SJCRH30 (cell line): ENCODE measurements at places on chromosomes 7 and 10. TPM values are rescaled to one million over a fixed set of nuclear protein-coding genes. Genes with fewer than 3 reads are reported as not detected.

ABCB4 gene
- total RNA-seq = 0.06 and 0.13 TPM in 2 replicates

SLC26A5 gene
- total RNA-seq = not detected in 2 replicates

CALHM2 gene
- total RNA-seq = 34.8 and 35.0 TPM in 2 replicates

SRRT gene
- 140 and 156 TPM in 2 replicates for total RNA-seq

SYCE1 gene
- 0.16 TPM in 1 of 2 replicates, not detected in the other for total RNA-seq

C10orf143 gene
- 0.18 and 0.46 TPM in 2 replicates for total RNA-seq

CRHR2 gene
- total RNA-seq = not detected in 2 replicates

DKK1 gene
- total RNA-seq = 0.38 and 0.56 TPM in 2 replicates

SMKR1 gene
- not detected in 2 replicates for total RNA-seq

ASB10 gene
- not detected in 2 replicates for total RNA-seq

NXPH1 gene
- total RNA-seq = not detected in 2 replicates

PLA2G12B gene
- not detected in 2 replicates for total RNA-seq

SH2D4B gene
- not detected in 2 replicates for total RNA-seq

GRCh38 chr10:96360766-96361165 lies 2.0 kb upstream of the OPALIN start:
- no peaks in the 10 kb centered on the region for H3K36me3 ChIP-seq
- H3K4me3 ChIP-seq = no peak overlapping the region
- H3K4me1 ChIP-seq = no peaks in the 10 kb centered on the region
- no peaks in the 10 kb centered on the region for H3K27me3 ChIP-seq
- DNase-seq = no peak

- H3K4me3 ChIP-seq = no peak overlapping the region
- peaks cover 10% of the 10 kb centered on the region; the same call in 1 of the 2 replicates for H3K4me1 ChIP-seq
- H3K27ac ChIP-seq = no peak overlapping the region
- no peaks in the 10 kb centered on the region for H3K27me3 ChIP-seq
These were observed 4.9 kb downstream of the TRDMT1 start for GRCh38 chr10:17196573-17196972.

- H3K27me3 ChIP-seq = no peaks in the 10 kb centered on the region
- H3K27ac ChIP-seq = no peak overlapping the region
- no peak for DNase-seq
These were observed 742.3 kb downstream of the TYW1 start for GRCh38 chr7:67738958-67739357.

DNA sequence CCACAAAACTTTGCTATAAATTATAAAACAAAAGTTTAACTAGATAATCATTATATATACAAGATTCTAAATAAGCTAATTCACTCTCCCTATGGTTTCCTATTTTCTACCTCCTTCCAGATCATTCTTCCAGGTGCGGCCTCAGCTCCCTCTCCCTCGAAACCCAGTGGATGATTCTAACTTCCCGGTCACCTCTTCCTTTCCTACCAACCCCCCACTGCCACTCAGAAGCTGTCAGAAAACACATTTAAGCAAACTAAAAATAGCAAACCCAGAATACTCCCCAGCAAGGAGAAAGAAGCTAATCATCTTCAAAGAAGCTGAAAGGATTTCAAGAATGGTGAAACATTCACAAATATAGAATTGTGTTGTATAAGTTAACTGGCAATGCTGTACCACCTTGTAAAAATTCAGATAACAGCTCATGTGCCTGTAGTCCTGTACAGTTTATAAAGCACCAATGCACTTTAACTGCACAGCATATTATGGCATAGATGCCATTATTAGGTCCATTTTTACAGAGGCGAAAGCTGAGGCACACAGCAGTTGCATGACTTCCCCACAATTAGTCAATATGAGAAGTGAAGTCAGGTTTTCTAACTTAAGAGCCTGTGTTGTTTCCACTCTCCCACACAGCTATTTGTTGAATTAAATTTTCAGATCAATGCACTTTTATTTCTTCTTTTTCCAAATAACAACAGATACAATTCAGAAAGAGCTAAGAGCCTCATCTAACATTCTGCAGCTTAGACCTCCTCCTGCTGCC lies 13.7 kb upstream of the DNTT start:
- H3K4me3 ChIP-seq = no peak overlapping the region
- no peak overlapping the region for H3K27ac ChIP-seq
- H3K4me1 ChIP-seq = no peaks in the 10 kb centered on the region
- no peaks in the 10 kb centered on the region for H3K36me3 ChIP-seq
- no peaks in the 10 kb centered on the region for H3K27me3 ChIP-seq
- DNase-seq = no peak

DNA sequence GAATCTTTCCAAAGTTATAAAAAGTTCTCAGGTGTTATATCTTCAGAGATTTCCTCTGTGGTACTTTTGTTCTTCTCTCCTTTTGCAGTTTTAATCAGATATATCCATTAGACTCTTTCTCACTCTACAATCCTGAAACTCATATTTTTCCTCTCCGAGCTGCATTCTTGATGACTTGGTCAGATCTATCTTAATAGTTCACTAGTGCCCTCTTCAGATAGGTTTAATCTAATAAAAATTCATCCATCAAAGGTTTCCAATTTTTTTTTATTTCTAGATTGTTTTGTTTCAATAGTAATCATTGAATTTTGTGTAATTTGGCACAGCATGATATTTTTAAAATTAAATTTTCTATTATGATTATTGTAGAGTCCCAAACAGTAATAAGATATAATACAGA lies 21.8 kb upstream of the DGKB start:
- no peak overlapping the region for H3K27ac ChIP-seq
- H3K4me3 ChIP-seq = no peak overlapping the region
- H3K36me3 ChIP-seq = no peaks in the 10 kb centered on the region
- H3K27me3 ChIP-seq = no peaks in the 10 kb centered on the region
- no peaks in the 10 kb centered on the region for H3K4me1 ChIP-seq

GRCh38 chr10:79431428-79431827 lies 14.0 kb downstream of the ZCCHC24 start:
- H3K27ac ChIP-seq = no peak overlapping the region
- H3K36me3 ChIP-seq = peaks cover 78% of the 10 kb centered on the region
- peaks cover 25% of the 10 kb centered on the region for H3K4me1 ChIP-seq
- no peak overlapping the region for H3K4me3 ChIP-seq

- H3K27ac ChIP-seq = no peak overlapping the region
- H3K36me3 ChIP-seq = no peaks in the 10 kb centered on the region
- DNase-seq = no peak
- H3K4me3 ChIP-seq = no peak overlapping the region
These were observed 41.4 kb downstream of the LAMB4 start for GRCh38 chr7:108088729-108089128.

- no peak overlapping the region for H3K27ac ChIP-seq
- no peaks in the 10 kb centered on the region for H3K36me3 ChIP-seq
- no peak for DNase-seq
These were observed 108.2 kb upstream of the MKLN1 start for GRCh38 chr7:131219312-131220041.

DNA sequence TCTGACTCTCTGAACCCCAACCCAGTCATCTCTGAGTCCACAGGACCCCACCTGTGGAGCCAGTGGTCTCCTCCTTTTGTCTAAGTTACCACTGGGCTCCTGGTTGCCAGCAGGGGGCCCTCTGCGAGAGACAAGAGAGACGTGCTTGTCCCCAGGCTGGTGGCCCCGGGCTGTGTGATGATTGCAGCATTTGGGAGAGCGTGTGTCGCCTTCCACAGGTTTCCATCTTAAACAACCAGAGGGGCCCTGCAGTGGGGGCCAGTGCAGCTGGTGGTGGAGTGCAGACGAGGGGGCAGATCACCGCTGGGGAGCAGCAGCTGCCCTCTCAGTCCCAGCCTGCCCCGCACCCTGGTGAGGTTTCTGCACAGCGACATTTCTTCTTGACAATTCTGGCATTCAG lies 122.4 kb upstream of the PPP2R2D start:
- no peaks in the 10 kb centered on the region for H3K36me3 ChIP-seq
- no peaks in the 10 kb centered on the region for H3K4me1 ChIP-seq
- H3K27me3 ChIP-seq = no peaks in the 10 kb centered on the region

DNA sequence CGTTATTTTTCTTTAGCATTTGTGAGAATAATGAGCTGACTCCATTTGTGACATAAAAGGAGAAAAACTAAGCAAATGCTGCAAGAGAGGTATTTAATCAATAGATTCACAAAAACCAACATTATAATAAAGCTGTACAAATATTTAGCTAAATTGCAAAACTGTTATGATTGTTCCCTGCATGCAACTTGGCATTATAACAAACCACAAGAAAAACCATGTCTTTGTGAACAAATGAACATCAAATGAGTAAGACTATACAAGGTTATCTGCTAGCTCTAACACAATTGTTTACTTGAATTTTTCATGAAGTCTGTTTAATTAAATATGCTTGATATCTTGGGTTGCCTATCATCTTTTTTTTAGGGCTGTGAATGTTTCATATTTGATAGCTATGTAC lies 50.8 kb upstream of the PPP1R9A start:
- no peak for DNase-seq
- H3K4me3 ChIP-seq = no peak overlapping the region
- H3K27me3 ChIP-seq = no peaks in the 10 kb centered on the region
- H3K36me3 ChIP-seq = no peaks in the 10 kb centered on the region
- H3K4me1 ChIP-seq = no peaks in the 10 kb centered on the region

GRCh38 chr7:158840604-158841003 lies 11.3 kb upstream of the ESYT2 start:
- 0 out of 2 replicates have a peak, but pooled peaks cover 3% of the 10 kb centered on the region for H3K36me3 ChIP-seq
- no peaks in the 10 kb centered on the region for H3K4me1 ChIP-seq
- no peak overlapping the region for H3K4me3 ChIP-seq
- no peak overlapping the region for H3K27ac ChIP-seq
- DNase-seq = no peak
- no peaks in the 10 kb centered on the region for H3K27me3 ChIP-seq

- DNase-seq = no peak
- H3K4me3 ChIP-seq = no peak overlapping the region
- H3K27ac ChIP-seq = no peak overlapping the region
- no peaks in the 10 kb centered on the region for H3K4me1 ChIP-seq
- H3K27me3 ChIP-seq = no peaks in the 10 kb centered on the region
- H3K36me3 ChIP-seq = no peaks in the 10 kb centered on the region
These were observed 69.2 kb upstream of the SLC39A12 start for GRCh38 chr10:17882557-17882956.

- no peak overlapping the region for H3K27ac ChIP-seq
These were observed 140.0 kb downstream of the DGKB start for GRCh38 chr7:14762561-14762960.

- H3K36me3 ChIP-seq = peaks cover 58% of the 10 kb centered on the region
- H3K4me1 ChIP-seq = no peaks in the 10 kb centered on the region
- H3K27ac ChIP-seq = no peak overlapping the region
- no peaks in the 10 kb centered on the region for H3K27me3 ChIP-seq
- DNase-seq = peak; percentile 80
These were observed 86.1 kb upstream of the DNAJB6 start for GRCh38 chr7:157250605-157251228.

- no peak for DNase-seq
- no peaks in the 10 kb centered on the region for H3K36me3 ChIP-seq
- H3K27me3 ChIP-seq = 0 out of 2 replicates have a peak, but pooled peaks cover 4% of the 10 kb centered on the region
- H3K27ac ChIP-seq = no peak overlapping the region
These were observed 83.1 kb upstream of the SORCS3 start for GRCh38 chr10:104557966-104558365.

DNA sequence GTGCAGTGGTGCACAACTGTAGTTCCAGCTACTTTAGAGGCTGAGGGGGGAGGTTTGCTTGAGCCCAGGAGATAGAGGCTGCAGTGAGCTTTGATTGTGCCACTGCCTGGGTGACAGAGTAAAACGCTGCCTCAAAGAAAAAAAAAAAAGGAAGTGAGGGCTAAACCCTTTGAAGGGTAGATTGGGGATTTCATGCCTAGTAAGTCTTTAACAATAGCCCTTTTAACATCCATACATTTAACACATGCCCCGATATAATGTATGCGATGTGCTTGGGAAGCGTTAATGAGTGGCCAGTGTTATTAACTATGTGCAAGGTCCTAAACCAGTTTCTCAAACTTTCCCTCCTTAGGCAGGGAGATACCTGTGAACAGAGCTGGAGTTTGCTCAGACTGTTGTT lies 229.2 kb upstream of the HPS1 start:
- peaks cover 26% of the 10 kb centered on the region for H3K4me1 ChIP-seq
- H3K4me3 ChIP-seq = no peak overlapping the region
- no peaks in the 10 kb centered on the region for H3K27me3 ChIP-seq
- no peaks in the 10 kb centered on the region for H3K36me3 ChIP-seq
- no peak overlapping the region for H3K27ac ChIP-seq

GRCh38 chr10:91636892-91637291 lies 4.0 kb upstream of the PPP1R3C start:
- H3K36me3 ChIP-seq = no peaks in the 10 kb centered on the region
- H3K4me3 ChIP-seq = no peak overlapping the region
- DNase-seq = no peak
- H3K4me1 ChIP-seq = no peaks in the 10 kb centered on the region
- H3K27me3 ChIP-seq = no peaks in the 10 kb centered on the region
- H3K27ac ChIP-seq = no peak overlapping the region

- H3K36me3 ChIP-seq = no peaks in the 10 kb centered on the region
- H3K4me3 ChIP-seq = no peak overlapping the region
- H3K4me1 ChIP-seq = peaks cover 1% of the 10 kb centered on the region; the same call in 1 of the 2 replicates
- H3K27me3 ChIP-seq = no peaks in the 10 kb centered on the region
These were observed 189.2 kb downstream of the THSD7A start for GRCh38 chr7:11642841-11643240.

- no peak overlapping the region for H3K27ac ChIP-seq
- no peak for DNase-seq
- no peaks in the 10 kb centered on the region for H3K27me3 ChIP-seq
- H3K4me1 ChIP-seq = no peaks in the 10 kb centered on the region
These were observed 118.7 kb downstream of the SLIT1 start for GRCh38 chr10:97066877-97067555.

DNA sequence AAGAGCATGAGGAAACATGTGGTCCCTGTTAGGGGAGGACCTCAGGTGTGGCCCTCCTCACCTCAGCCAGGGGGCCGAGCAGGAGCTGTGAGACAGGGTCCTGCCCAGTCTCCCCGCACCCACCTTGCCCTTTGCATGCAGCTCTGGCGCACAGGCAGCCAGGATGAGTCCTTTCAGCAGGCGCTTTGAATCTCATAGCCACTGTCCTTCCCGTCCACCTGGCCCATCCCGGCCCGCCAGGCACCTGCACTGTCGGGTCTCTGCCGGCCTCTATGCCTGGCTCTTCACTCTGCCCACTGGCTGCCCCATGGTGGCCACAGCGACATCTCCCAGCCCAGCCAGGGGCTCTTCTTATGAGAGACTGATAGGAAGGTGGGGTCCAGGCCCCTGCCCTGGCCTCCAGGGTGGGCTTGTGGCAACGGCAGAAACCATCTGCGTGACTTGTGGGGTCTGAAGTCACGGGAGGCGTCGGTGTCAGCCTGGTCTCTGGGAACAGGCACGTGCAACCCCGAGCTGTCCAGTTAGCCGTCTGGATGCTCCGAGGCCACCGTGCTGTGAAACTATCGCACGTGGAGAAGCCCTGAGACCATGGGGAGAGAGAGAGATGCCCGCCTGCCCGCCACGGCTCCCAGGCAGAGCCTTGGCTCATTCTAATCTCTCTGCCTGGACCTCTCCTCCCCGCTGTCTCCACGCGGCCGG lies 37.4 kb downstream of the FOXL3 start:
- H3K4me3 ChIP-seq = no peak overlapping the region
- H3K27me3 ChIP-seq = no peaks in the 10 kb centered on the region
- no peak for DNase-seq
- no peaks in the 10 kb centered on the region for H3K36me3 ChIP-seq
- no peaks in the 10 kb centered on the region for H3K4me1 ChIP-seq
- H3K27ac ChIP-seq = no peak overlapping the region

GRCh38 chr10:124743191-124744101 lies 732 bp downstream of the FAM53B start:
- peaks cover 3% of the 10 kb centered on the region; the same call in 1 of the 2 replicates for H3K4me1 ChIP-seq
- DNase-seq = peak; percentile 24
- no peaks in the 10 kb centered on the region for H3K27me3 ChIP-seq

GRCh38 chr7:23965296-23965695 lies 255.3 kb downstream of the STK31 start:
- H3K4me3 ChIP-seq = no peak overlapping the region
- peaks cover 20% of the 10 kb centered on the region for H3K4me1 ChIP-seq
- H3K27ac ChIP-seq = no peak overlapping the region
- no peaks in the 10 kb centered on the region for H3K27me3 ChIP-seq
- DNase-seq = no peak
